Stimulated activated CD8-positive, alpha-beta memory T cell treated with anti-CD3 and anti-CD28 coated beads, Interleukin-15, amount 100 ng/mL, for 24 hours (primary cell): ENCODE measurements at places on chromosomes 4 and X.

DNA sequence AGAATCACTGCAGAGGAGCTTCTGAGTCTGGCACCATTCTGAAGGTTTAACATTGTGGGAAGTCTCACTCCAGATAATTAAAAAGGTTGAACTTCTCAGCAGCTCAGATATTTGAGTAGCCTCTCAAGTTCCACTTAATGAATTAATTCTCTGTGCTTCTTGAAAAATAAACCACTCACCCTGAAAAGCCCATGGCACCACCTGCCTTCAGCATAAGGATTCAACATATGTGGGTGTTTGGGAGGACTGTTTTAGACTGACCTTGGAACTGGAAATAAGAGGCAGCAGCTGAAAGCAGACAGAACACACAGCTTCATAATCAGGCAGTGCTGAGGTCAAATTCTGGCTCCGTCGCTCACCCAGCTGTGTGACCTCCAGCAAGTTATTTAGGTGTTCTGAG lies 100.6 kb downstream of the KCNIP4 start:
- no peak for DNase-seq

DNA sequence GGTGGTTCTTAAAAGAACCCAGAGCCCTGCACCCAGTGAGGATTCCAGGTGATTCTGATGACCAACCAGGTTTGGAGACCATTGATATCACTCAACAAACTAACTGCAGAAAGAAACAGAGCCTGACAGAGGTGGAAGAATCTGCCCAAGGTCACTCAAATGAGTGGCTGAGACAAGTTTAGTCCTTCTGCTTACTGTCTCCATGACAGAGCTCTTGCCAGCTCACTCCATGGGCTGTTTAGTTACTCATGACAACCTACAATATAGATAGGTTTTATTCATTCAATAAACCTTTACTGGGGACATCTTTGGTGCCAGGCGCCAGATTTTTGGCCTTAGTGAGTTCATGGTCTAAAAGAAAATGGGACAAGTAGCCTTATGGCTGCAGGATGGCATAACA lies 124.3 kb downstream of the RAB28 start:
- DNase-seq: no peak

- DNase-seq: no peak
Measured at GRCh38 chr4:7652451-7652881, 217.7 kb upstream of the PSAPL1 start.

DNA sequence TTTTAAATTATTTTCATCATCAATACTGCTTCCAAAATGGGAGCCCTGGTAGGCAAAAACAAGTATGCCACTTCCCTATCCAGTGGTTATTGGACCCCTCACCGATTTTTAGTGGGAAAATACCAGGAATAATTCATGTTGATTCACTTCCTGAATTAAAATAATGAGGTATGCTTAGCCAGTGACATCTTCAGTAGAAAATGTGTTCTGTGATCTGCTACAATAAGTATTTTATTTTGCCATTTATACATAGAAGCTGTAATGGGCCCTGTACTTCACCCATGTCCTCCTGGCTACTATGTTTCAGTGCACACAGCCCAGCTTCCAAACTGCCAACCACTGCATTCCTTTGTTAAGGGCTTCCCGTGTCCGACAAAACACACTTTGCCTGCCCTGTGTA lies 41.0 kb upstream of the KLHL34 start:
- no peak for DNase-seq

GRCh38 chr4:164997324-164997723 lies 19.9 kb upstream of the TRIM61 start:
- no peak for DNase-seq

- no peak for DNase-seq
Measured at GRCh38 chr4:155419266-155419665, 42.5 kb upstream of the MAP9 start.

DNA sequence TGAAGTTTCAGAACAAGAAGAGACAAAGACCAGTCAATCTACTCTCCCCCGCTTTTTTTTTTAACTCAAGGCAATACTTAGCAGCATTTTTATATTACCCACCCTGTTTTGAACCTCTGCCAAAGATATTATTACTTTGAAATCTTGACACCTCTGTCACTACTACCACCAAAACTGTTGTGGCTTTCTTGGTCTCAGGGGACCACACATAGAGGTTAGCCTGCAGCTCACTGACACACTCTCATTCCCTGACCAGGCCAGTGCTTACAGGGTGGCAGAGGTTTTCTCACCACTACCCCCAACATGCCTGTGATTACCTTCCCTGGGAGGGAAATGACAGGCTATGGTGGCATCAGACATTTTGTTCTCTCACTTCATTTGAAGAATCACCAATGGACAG lies 137.4 kb upstream of the STIM2 start:
- DNase-seq: no peak

GRCh38 chr4:7792616-7793015 lies 147.0 kb downstream of the AFAP1 start:
- no peak for DNase-seq

GRCh38 chr4:119543779-119544178 lies 84.8 kb downstream of the PDE5A start:
- no peak for DNase-seq
